Pancreas (tissue), 10 donors: ENCODE measurements at places on chromosomes 4 and X. TPM values are rescaled to one million over a fixed set of nuclear protein-coding genes. Genes with fewer than 3 reads are reported as not detected.

- no peaks in the 10 kb centered on the region for H3K4me1 ChIP-seq
- no peak overlapping the region for H3K27ac ChIP-seq
- no peak overlapping the region for H3K4me3 ChIP-seq
- no peak for DNase-seq
Observed at GRCh38 chrX:83916525-83916924, 55.6 kb downstream of the CYLC1 start.

DNA sequence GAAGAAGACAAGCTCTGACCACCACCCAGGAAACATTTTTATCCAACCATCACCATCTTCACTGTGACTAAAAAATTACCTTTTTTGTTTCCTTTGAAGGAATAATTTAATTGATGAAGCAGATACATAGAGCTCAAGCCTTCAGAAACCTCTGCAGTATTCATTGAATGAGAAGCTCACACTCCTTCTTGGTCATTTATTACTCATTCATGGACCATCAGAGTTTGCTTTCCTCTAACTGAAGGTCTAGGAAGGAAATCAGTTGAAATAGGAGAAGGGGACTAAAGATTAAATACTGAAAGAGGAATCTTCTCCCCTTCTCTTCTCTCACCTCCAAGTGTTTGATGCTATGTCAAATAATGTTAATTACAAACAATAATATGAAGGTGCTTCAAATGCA is 290.6 kb upstream of the KLF3 start:
- H3K36me3 ChIP-seq = no peaks in the 10 kb centered on the region
- H3K27me3 ChIP-seq = no peaks in the 10 kb centered on the region
- no peaks in the 10 kb centered on the region for H3K4me1 ChIP-seq
- no peak overlapping the region for H3K27ac ChIP-seq

GRCh38 chr4:1164040-1164439 is 8.3 kb downstream of the SPON2 start:
- no peaks in the 10 kb centered on the region for H3K27me3 ChIP-seq
- H3K36me3 ChIP-seq = no peaks in the 10 kb centered on the region
- no peak overlapping the region for H3K4me3 ChIP-seq
- peaks cover 2% of the 10 kb centered on the region for H3K4me1 ChIP-seq
- no peak overlapping the region for H3K27ac ChIP-seq

The MUC7 gene
- not detected for total RNA-seq
